ENCODE measurements at places on chromosomes 5 and 9.
A peak's percentile ranks its signal among the peaks of the same experiment; 100 is the strongest.

DNA sequence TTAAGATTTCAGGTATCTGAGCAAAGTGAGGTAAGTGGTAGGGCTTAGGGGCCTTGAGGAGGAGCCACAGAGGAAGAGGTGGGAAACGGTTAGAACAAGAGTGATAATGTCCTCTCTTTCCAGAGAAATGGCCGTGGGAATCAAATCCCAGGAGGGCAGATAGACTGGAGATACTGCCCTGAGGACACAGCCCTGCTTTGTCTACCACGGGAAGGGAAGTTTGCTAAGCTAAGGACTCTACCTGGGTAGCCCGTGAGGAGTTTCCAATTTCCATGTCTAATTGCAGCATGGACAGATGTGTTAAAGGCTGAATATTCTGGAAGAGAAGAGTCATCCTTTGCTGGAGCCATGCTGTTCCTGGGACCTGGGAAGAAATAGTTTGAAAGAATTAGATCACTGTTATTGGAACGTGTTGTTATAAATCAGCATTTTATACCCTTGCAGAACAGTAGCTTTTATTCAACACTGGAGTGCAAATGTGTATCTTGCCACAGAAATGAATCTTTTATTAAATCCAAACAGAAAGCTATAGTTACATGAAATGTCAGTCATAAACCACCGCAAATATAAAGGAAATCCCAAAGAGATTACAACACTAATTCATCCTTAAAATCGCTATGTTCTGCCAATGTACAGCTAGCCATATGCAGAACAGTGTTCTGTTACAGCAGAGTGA, 133.2 kb upstream of the LHFPL2 start:
- no peak for DNase-seq

GRCh38 chr5:135024956-135025729, 8.9 kb downstream of the PITX1 start:
- DNase-seq, result no peak

GRCh38 chr9:124854822-124855221, 1.6 kb downstream of the WDR38 start:
- DNase-seq, result no peak

DNA sequence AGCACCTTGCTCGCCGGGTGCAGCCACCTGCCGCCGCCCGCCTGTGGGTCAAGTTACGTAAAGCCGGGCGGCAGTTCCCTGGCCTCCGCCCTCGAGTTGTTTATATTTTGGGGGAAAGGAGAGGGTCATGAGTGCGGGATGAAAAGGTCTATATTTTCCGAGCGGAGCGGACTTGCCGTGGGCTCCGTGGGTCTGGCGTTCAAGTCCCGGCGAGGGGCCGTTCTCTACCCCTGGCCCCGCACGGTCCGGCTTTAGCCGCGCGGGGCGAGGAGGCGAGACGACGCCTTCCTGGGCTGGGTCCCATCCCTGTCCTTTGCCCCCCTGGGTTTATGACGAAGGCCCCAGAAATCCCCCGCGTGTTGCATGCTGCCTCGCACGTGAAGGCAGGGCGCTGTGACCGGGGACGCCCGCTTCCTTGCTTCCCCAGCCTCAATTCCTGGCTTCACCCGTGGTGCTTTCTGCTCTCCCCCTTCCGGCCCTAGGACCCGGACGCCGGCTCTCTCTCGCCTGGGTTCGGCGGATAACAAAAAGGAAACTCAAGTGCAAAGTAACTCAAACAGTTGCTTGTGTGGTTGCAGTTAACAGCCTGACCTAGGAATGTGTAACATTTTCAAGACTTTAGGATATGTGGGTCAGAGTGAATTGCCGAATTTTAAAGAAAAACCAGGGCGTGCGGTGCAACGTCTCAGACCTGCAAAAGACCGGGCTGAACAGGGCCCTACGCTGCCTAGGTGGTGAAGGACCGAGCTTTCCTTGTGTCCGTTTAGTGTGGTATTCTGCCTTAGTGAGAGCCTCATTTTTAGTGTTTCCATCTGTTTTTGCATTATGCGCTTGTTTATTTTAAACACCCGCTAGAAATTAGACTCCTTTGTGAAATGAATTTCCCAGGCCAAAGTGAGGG, 810 bp downstream of the VPS13A start:
- peak; percentile 10 for DNase-seq

DNA sequence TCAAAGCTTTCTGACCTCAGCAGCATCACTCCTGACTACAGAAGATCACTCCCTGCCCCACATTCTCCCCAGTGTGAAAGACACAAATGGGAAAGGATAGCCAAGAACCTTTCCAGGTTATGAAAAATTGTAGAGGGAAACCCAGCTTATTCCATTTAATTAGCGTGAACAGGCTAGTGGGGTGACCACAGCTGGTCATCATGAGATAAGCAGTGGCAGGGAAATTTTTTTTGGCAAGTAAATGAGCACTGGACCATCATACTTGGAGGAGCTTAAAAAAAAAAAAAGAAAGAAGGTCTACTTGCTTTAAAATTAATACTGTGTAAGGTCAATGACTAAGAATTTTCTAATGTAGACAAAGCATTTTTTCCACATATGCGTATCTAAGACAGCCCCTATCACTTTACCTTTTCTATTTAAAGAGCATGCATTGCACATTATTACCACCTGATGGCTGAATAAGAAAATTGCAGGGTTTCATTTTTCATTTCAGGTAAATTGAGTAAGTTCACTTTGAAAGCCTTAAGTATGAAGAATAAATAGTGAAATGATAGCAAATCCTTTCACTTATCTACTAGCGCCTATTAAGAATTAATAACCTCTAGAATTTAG, 123.6 kb downstream of the ELAVL2 start:
- no peak for DNase-seq

DNA sequence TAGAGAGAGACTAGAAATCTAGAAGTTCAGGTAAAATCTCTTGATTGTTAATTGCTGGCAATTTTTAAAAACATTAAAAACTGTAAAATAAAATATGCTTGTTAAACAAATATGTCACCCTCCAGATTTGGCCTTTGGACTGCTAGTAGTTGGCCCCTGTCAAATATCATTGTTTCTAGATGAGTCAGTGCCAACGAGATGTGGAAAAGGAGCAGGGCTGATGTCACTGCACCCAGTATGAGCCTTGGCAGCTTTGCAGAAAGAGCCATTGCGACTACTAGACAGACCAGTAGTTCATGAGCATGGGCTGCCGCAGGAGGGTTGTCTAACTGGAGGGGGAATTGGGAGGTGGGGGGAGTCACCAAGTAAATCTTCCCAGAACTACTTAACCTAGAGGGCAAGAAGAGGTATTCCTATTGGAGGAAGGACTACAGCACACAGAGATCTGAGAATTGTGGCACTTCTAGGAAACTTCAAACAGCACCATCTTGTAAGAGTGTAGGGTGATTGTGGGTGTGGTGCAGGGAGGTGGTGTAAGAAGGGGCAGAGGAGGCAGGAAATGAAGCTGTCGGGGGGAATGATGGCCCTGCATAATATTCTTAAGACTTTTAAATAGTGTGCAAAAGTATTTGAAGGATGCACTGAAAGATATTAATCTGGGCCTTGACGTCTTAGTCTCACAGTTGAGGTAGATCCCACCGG, 7.1 kb upstream of the DOCK2 start:
- DNase-seq, result no peak

DNA sequence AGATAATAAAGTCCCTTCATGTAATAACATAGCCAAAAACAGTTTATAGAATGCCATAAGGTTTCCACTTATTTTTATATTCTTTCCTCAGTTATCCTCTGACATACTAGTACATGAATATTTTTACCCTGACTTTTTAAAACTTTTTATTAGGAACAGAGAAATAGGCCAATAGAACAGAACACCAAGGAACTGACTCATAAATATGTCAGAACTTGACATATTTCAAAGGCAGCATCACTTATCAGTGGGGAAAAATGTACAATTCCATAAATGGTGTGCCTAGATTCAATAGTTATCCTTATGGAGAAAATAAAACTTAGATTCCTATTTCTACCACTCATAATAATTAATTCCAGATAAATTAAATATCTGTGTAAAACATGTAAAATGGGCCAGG, 9.4 kb downstream of the STARD4 start:
- no peak for DNase-seq

GRCh38 chr9:134463280-134463679, 137.0 kb downstream of the RXRA start:
- DNase-seq, result no peak

- no peak for DNase-seq
Observed at GRCh38 chr5:10329820-10330481, 22.2 kb upstream of the CMBL start.

DNA sequence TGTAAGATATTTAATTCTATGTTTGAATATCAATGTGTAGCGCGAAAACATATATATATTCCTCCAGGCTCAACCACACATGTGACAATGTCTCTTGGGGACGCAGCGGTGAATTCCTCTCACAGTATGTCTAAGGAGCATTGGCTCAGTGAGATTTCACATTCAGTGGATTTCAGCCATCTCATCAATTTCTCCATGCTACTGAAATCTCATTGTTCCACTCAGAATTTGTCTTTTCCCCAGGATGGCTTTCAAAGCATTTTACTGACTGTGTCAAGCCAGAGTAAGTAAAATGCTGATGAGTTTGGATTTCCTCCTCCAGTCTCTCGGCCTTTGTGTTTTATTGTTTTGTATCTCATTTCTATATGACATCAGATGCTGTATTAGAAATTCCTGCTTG, 1.3 kb upstream of the OR1J1 start:
- DNase-seq, result no peak

- no peak for DNase-seq
Observed at GRCh38 chr9:114177423-114178064, 22.2 kb downstream of the COL27A1 start.

Data from GM19239 (cell line).